Testis (tissue), 5 donors: ENCODE measurements at places on chromosomes 16 and 17. TPM values are rescaled to one million over a fixed set of nuclear protein-coding genes. Genes with fewer than 3 reads are reported as not detected.

SHBG gene
- polyA plus RNA-seq, result 17.8 TPM

MPP3 gene
- 5.9 TPM for polyA plus RNA-seq

DNA sequence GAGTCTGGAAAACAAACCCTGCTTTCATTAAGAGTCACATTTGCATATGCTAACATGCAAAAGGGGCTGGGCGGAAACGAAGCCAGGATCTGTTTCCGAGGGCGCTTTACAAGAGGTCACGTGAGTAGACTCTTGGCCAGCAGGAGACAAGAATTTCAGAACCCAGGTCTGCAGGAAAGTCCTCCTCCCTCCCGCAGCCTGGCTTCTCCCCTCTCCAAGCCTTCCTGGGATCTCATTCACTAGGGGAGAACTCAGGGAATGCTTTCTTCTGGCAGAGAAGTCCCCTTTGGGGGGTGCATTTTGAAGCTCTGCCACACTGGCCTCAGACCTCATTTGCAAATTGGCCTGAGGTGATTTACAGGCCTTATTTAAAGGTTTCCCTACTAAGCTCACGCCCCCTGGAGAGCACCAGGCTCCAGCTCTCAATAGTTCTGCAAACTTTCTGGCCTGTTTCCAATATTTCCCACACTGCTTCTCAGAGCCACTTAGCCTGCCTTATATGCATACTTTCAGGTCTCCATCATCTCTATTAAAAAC lies 57.2 kb upstream of the CACNG5 start:
- no peak overlapping the region for H3K27ac ChIP-seq
- no peak overlapping the region for H3K4me3 ChIP-seq
- H3K27me3 ChIP-seq, result no peaks in the 10 kb centered on the region
- DNase-seq, result no peak
- H3K4me1 ChIP-seq, result no peaks in the 10 kb centered on the region
- no peaks in the 10 kb centered on the region for H3K36me3 ChIP-seq

DNA sequence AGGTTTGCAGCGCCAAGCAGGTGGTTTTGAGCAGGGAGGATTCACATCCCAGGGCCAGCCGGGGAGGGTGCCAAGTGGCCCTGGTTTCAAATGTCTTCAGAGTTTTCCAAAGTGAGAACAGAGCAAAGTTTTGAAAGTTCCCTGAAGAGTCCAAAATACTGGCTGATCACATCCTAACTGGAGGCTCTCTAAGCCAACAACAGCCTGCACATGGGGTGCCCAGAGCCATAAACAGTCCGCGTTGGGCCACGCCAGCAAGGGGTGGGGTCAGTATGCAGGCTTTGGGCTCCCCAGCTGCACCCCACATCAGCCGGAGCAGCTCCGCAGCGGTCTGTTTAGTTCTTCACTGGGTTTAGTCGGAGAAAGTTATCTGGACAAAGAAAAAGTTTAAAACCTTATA lies 150.9 kb downstream of the C16orf95 start:
- H3K36me3 ChIP-seq, result no peaks in the 10 kb centered on the region
- DNase-seq, result no peak
- H3K4me3 ChIP-seq, result no peak overlapping the region
- no peak overlapping the region for H3K27ac ChIP-seq

- no peak for DNase-seq
- no peak overlapping the region for H3K27ac ChIP-seq
- H3K4me3 ChIP-seq, result no peak overlapping the region
Observed at GRCh38 chr17:80424261-80424660, 9.3 kb downstream of the ENDOV start.

SRL gene
- 4.7 TPM for polyA plus RNA-seq

GRCh38 chr16:82814059-82814458 lies 187.3 kb downstream of the CDH13 start:
- H3K4me3 ChIP-seq, result no peak overlapping the region
- no peaks in the 10 kb centered on the region for H3K4me1 ChIP-seq
- no peaks in the 10 kb centered on the region for H3K36me3 ChIP-seq
- no peak for DNase-seq
- no peaks in the 10 kb centered on the region for H3K27me3 ChIP-seq

DNA sequence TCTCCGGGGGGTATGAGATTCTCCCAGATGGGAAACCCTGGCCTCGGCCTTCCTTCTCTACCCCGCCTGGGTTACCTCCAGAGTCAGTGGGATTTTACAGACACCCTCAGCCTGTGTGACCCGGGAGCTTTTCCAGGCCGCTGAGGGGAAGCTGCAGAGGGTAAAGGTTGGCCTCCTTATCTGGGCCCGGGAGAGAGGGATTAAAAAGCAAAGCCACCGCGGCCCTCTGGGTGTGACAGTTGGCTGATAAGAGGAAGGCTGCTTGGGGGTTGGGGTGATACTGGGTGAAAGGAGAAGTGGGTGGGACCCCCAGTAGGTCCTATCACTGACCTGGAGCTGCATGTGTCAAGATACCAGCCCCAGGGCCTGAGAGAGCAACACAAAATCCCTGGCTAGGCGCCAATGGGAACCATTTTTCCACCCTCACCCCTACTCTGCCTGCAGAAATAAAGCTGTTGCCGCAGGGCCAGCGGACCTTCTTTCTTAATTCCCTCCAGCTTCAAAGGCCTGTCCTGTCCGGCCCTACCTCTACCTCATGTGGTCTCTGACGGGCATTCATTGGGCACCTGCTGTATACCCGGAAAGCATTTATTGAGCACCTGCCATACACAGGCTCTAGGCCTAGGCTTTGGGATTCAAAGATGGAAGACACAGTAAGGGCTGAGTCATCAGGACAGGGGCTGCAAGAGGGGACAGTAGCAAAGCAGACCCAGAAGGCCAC lies 77.6 kb upstream of the GSE1 start:
- no peaks in the 10 kb centered on the region for H3K27me3 ChIP-seq
- no peak for DNase-seq
- no peak overlapping the region for H3K4me3 ChIP-seq
- H3K4me1 ChIP-seq, result peaks cover 20% of the 10 kb centered on the region
- H3K27ac ChIP-seq, result peak overlapping the region; percentile 19
- no peaks in the 10 kb centered on the region for H3K36me3 ChIP-seq

NOTUM gene
- polyA plus RNA-seq, result 5.1 TPM

KCNG4 gene
- polyA plus RNA-seq, result not detected

DNA sequence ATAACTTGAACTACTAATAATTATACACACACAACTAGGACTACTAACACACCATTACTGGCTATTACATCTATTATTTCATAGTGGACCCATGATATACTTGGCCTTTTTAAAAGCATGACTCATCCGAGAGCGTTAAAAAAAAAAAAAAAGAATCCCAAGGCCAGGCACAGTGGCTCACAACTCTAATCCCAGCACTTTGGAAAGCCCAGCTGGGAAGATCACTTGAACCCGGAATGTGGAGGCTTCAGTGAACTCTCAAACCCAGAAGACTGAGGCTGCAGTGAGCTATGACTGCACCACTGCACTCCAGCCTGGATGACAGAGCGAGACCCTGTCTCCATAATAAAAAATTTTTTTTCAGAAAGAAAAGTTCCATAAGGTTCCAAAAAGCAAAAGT lies 3.1 kb downstream of the GLG1 start:
- no peaks in the 10 kb centered on the region for H3K36me3 ChIP-seq
- no peak overlapping the region for H3K4me3 ChIP-seq
- no peaks in the 10 kb centered on the region for H3K27me3 ChIP-seq
- DNase-seq, result no peak

GRCh38 chr17:6108382-6108781 lies 38.2 kb downstream of the WSCD1 start:
- H3K4me1 ChIP-seq, result no peaks in the 10 kb centered on the region
- DNase-seq, result no peak
- no peak overlapping the region for H3K4me3 ChIP-seq
- H3K36me3 ChIP-seq, result no peaks in the 10 kb centered on the region
- no peaks in the 10 kb centered on the region for H3K27me3 ChIP-seq
- H3K27ac ChIP-seq, result no peak overlapping the region

CLDN6 gene
- polyA plus RNA-seq, result 0.70 TPM

DNA sequence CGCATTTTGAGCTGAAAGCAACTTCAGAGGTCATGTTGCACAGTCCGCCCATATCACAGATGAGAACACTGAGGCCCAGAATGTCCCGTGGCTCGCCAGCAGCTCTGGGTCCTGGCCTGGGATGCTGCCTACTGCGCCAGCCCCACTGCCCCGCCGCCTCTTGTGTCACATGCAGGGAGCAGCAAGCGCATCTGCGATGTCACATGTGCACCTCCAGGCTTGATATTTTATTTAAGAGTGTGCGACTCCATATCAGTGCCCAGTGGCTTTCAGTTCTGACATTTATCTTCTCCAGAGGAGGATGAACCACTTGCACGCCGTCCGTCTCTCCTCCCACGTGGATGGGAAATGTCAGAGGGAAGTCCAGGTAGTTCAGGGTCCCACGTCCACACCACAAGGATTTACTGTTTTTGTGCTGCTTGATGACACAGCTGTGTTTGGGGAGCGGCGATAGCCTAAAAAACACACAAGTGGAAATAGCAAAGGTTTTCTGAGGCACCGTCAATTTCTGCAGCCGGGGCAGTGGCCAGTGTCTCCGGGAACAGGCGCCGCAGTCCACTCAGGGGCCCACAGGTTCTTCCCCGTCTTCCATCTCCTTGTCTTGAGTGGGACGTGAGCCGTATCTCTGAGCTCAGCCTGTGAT lies 7.0 kb upstream of the RBFOX3 start:
- no peaks in the 10 kb centered on the region for H3K27me3 ChIP-seq
- no peaks in the 10 kb centered on the region for H3K4me1 ChIP-seq
- H3K4me3 ChIP-seq, result no peak overlapping the region
- DNase-seq, result no peak
- H3K36me3 ChIP-seq, result no peaks in the 10 kb centered on the region
